PC-9 (cell line): ENCODE measurements at places on chromosomes 13 and 19. TPM values are rescaled to one million over a fixed set of nuclear protein-coding genes. Genes with fewer than 3 reads are reported as not detected.

HSPH1 gene
- total RNA-seq: 61.8 and 105 TPM in 2 replicates

DNA sequence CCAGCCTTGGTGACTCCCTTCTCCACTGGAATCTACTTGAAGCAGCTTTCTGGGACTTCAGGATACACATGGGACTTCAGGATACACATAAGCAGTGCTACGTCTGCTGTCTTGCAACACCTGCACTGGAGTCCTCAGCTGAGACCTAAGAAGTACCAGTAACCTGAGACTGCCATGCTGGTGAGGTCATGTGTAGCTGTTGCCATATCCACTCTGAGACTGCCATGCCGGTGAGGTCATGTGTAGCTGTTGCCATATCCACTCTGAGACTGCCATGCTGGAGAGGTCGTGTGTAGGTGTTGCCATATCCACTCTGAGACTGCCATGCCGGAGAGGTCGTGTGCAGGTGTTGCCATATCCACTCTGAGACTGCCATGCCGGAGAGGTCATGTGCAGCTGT lies 937.9 kb downstream of the EFNB2 start:
- DNase-seq: no peak

- peak; percentile 34 for DNase-seq
Measured at GRCh38 chr19:17125062-17125727, 49.6 kb downstream of the MYO9B start.

GSX1 gene
- total RNA-seq: not detected in 2 replicates

GRCh38 chr19:5192568-5192967 lies 148.0 kb downstream of the PTPRS start:
- DNase-seq: no peak

DNA sequence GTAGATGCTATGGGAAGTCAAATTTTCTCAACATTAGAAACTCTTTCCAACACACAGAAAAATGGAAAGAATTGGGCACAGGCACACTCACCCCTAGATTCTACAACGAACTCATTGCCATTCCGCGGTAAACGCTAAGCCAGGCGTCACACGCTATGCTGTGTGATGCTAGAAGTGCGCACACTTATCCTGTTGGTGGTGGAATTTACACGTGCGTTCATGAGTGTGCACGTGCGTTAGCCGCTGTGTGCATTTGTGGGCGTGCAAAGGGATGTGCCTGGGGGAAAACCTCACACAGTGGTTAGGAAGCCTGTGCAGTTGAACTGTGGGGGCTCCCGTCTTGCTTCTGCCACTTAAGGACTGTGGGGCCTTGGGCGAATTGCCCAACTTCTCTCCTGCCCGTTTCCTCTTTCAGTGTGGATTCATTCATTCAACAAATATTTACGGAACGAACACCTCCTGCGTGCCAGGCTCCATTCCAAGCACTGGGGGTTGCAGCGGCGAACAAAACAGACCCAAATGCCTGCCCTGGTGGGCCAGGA lies 7.7 kb downstream of the NFILZ start:
- DNase-seq: peak; percentile 11

DNA sequence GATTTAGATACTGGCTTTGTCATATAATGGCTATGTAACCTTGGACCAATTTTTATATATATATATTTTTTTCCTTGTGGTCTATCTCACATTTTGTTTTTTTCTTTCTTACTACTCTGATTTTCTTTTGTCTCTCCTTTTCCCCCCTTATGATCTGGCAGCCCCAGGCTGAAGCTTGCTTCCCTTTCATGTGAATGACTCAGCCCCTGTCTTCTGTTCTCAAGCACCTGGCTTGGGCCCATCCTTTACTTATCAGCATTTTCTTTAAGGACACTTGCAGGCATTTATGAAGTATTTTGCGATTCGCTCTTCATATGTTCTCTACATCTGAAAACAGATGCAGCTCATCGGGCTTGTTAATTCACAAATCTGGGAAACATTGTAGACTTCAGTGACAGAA lies 163.6 kb downstream of the SPRY2 start:
- DNase-seq: no peak

- DNase-seq: no peak
Measured at GRCh38 chr13:41271456-41272285, 8.3 kb upstream of the MTRF1 start.

GRCh38 chr13:84377106-84377505 lies 494.8 kb upstream of the SLITRK1 start:
- no peak for DNase-seq

DNA sequence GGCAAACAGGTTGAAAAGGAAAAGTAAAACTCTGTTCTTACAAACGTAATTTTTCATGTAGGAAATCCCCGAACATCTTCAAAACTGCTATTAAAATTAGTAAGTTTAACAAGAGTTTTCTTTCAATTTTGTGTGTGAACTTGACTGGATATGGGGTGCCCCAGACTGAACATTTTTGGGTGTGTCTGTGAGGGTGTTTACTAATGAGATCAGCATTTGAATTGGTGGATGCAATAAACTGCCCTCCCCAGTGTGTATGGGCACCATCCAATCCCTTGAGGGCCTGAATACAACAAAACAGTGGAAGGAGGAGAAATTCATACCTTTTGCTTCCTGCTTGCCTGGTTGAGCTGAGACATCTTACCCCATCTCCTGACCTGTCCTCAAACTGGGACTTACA lies 11.8 kb downstream of the HAUS8 start:
- no peak for DNase-seq

FREM2 gene
- total RNA-seq: 0.53 and 0.65 TPM in 2 replicates

DNA sequence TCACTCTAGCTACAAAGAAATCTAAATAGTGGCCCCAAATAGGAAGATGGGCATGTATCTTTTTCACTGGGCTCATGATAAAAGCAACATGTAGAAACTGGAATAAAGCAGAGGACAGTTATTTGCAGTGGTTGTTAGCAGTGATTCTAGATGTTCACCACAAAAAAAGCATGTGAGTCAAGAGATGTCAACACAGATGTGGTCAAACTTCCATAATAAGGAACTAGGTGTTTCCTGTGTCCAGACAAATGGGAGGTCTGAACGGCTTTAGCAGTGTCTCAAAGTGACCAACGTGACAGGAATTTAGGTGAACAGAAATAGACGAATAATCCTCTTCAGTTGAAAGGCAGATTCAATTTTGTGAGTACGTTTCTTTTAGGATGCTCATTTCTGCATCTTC lies 162.7 kb downstream of the TBC1D4 start:
- DNase-seq: no peak

DNA sequence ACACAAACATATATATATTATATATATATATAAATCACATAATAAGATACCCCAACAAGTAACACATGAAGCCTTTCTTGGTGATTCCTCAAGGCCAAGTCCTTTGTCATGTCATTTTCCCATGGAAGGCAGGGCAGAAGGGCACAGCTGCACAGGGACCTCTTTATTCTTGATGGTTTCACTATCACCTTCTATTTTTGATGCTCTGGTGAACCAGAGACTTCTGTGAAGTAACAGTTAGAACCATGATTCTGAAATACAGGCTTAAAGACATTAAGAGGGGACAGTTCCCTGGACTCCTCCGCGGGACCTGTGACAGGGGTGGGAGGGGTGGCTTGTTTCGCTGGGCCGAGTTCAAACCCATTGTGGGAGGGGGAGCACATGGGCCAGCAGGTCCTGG lies 104.0 kb downstream of the DGKH start:
- no peak for DNase-seq

- DNase-seq: no peak
Measured at GRCh38 chr13:113192902-113193301, 15.6 kb downstream of the PCID2 start.

GRCh38 chr19:3844596-3844995 lies 24.2 kb downstream of the ZFR2 start:
- DNase-seq: no peak

C13orf46 gene
- 1.5 and 1.7 TPM in 2 replicates for total RNA-seq

GRCh38 chr13:95323930-95324662 lies 22.8 kb upstream of the ABCC4 start:
- no peak for DNase-seq

GRCh38 chr19:45472563-45473366 lies 5.0 kb downstream of the FOSB start:
- DNase-seq: no peak

KLK10 gene
- total RNA-seq: 28.0 and 28.9 TPM in 2 replicates

- no peak for DNase-seq
Measured at GRCh38 chr13:60220072-60220471, 56.3 kb upstream of the DIAPH3 start.

DNA sequence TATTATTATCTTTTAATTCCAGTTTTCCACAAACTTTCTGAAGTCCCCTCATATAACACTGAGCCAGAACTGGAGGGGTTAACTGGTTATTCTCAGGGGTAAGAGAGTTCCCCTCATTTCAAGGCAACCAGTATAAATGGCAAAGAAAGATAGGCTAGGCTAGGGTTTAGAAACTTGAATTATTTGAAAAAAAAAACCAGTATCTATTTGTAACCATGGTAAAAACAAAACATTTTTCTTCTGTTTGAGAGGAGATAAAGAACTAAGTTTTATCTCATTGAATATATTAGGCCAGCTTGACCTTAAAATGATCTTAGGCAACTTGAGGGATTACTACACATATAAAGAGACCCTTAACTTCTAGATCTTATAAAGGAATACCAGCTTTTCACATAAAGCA lies 19.6 kb downstream of the SUPT20H start:
- DNase-seq: no peak

DPF1 gene
- 0.81 and 1.1 TPM in 2 replicates for total RNA-seq

- no peak for DNase-seq
Measured at GRCh38 chr13:57353831-57354230, 186.8 kb downstream of the PRR20E start.

- no peak for DNase-seq
Measured at GRCh38 chr13:105602956-105603670, 932.3 kb downstream of the EFNB2 start.

ZNF835 gene
- not detected in 2 replicates for total RNA-seq

GRCh38 chr13:106492588-106493475 lies 42.6 kb downstream of the EFNB2 start:
- no peak for DNase-seq

- no peak for DNase-seq
Measured at GRCh38 chr13:98439896-98440295, 137.0 kb downstream of the STK24 start.

- DNase-seq: peak; percentile 55
Measured at GRCh38 chr13:113034451-113035212, 65.6 kb downstream of the MCF2L start.

PDE4C gene
- total RNA-seq: 2.2 and 3.8 TPM in 2 replicates

DNA sequence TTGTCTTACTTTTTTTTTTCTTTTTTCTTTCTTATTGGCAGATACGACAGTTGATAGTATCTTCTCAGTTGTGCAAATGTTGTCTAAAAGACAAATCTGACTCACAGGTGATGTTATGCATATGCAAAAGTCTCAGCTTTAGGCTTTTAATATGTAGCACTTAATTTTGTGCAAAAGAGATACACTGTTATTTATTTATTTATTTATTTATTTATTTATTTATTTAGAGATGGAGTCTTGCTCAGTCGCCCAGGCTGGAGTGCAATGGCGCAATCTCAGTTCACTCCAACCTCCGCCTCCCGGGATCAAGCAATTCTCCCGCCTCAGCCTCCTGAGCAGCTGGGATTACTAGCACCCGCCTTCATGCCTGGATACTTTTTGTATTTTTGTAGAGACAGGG lies 383.9 kb upstream of the PCDH9 start:
- no peak for DNase-seq

DNA sequence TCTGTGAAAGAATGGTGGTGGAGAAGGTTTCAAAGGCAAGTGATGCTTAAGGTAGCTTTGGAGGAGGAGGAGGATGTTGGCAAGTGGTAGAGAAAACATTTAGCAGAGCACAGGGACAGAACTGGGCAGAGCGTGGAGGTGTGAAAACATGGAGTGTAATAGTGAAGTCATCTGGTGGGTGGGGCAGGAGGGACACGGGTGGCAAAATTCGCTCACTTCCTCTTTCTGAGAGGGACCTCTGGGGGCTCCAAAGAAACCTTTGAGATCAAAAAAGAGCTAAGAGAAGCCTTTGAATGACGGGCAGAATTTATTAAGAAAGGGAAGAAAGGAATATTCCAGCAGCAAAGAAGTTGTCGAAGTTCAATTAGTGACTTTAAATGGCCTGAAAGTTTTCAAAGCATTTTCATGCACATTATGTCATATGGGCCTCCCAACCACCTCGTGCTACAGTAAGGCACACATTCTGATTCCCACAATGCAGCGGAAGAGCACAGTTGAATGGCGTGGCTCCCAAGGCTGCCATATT lies 82.8 kb downstream of the STARD13 start:
- DNase-seq: no peak

FGF21 gene
- total RNA-seq: 0.41 and 0.78 TPM in 2 replicates

DNA sequence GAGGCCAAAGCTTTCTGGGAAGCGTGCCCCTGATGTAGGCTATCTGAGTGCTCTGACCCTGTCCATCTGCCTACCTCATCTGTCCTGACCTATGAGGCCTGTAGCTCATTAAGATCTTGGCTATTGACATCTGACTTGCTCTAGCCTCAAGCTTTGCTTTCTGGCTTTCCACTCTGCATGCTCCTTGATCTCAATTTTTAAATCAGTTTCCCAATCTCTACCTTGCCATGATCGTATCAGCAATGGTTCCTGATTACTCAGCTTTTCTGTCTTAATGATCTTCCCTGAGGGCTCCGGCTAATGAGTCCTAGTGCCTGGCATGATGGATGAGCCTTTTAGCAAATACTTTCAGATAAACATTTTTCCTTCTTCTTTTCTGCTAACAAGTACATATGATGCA lies 262.0 kb downstream of the NDFIP2 start:
- DNase-seq: no peak

ZNF534 gene
- total RNA-seq: not detected in 2 replicates

- DNase-seq: no peak
Measured at GRCh38 chr19:49428547-49429451, 3.6 kb downstream of the GFY start.

DNA sequence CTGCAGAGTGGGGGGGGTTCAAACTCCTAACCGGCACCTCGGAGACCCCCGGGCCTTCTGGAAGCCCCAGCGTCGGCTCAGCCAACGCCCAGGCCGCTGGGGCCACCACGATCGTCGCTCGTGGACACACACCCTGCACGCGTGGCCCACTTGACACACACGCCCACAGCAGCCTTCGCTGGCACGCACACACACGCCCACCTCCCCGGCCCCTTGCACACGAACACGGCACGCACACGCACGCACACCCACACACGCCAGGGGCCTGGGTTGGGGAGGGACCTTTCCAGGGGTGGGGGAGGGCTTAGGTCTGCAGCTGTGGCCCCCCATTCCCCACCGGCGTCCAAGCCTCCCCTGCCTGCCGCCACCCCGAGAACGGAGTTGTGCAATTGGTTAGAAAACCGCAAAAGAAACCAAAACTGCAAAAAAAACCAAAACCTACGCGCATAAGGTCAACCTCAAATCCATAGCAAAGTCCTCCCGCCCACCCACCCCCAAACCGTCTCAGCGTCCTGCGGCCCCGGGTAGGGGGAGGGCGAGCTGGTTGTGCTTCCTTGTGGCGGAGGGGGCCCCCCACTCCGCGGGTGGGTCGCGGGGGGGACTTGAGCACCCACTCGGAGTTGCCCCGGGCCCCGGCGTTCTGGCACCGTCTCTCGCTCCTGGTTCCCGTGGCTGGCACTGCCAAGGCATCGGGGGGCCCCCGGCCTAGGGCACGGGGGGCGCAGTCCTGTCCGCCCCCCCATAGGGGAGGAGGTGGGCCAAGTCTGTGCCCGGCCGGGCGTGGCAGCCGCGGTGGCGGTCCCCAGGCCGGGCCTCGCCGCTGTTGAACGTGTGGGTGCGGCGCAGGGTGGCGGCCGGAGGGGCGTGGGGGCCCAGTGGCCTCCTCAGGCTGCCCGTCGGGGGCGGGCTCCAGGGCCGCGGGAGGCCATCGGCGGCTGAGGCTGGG lies 3.3 kb upstream of the LRG1 start:
- DNase-seq: no peak

ZNF793 gene
- 5.2 and 7.2 TPM in 2 replicates for total RNA-seq
